MM.1S (cell line): ENCODE measurements at places on chromosomes 5 and 9.

DNA sequence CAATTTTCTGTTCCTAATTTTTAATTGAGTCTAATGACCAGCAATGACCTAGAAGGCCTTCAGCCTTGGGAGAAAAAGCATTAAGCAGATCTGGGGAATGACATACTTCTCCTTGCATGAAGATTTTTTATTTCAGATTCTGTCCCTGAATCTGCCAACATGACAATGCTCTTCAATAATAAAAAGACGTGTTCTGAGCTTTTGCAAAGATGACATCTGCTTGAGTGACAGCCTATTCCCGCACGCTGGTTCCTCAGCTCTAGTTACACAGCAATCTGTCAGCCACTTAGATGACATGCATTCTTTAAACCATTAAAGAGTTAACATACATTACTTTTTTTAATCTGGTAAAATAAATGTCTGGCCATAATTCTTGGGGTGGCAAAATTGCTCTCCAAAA, 129.3 kb upstream of the CDH6 start:
- DNase-seq: no peak
- H3K4me1 ChIP-seq: no peaks in the 10 kb centered on the region
- H3K4me3 ChIP-seq: no peak overlapping the region

DNA sequence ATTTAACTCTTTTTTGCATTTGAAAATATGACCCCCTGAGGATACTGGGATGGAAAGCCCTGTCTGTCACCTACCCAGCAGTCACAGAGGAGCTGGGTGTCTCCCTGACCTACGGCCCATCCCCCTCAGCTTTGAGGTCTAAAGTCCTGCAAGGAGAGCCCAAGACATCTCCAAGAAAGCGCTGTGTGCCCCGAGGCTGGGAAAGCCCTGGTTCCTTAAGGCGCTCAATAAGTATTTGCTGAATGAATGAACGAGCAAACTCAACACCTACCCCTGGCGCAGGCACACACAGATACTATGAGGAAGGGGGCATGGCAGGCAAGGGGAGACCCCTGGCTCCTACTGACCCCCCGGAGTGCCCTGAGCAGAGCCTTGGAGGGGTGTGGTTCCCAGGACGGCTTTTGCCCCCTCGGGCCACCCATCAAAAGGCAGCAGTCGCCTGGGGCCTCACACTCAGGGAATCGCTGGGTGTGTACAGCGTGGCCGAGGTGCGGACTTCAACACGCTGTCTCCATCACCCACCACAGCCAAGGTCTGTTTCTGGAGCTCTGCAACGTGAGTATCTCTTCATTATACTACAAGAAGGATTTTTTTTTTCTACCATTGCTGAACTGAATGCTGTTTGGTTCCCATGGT, 211.6 kb downstream of the ERCC6L2 start:
- H3K27ac ChIP-seq: no peak overlapping the region
- H3K36me3 ChIP-seq: no peaks in the 10 kb centered on the region
- no peaks in the 10 kb centered on the region for H3K27me3 ChIP-seq

- no peaks in the 10 kb centered on the region for H3K36me3 ChIP-seq
- H3K27me3 ChIP-seq: no peaks in the 10 kb centered on the region
- H3K4me1 ChIP-seq: no peaks in the 10 kb centered on the region
- peak; percentile 63 for DNase-seq
Measured at GRCh38 chr9:6080154-6080716, 64.8 kb upstream of the RANBP6 start.

DNA sequence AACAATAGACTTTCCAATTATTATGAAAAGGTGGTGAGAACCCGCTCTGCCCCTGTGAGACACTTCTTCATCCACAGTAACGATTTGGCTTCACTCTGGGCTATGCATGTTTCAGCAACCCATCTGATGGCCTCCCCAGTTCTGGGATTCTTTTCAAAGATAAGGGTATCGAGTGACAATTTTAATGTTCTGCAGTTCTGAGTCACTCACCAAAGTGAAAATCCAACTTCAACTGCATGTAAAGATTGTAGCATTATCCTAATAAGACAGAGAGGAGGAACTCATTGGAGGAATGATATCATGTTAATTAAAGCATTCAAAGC, 1078.3 kb upstream of the SEMA6A start:
- no peaks in the 10 kb centered on the region for H3K27me3 ChIP-seq
- H3K4me1 ChIP-seq: no peaks in the 10 kb centered on the region
- no peak for DNase-seq
- no peak overlapping the region for H3K27ac ChIP-seq
- no peak overlapping the region for H3K4me3 ChIP-seq
- H3K36me3 ChIP-seq: no peaks in the 10 kb centered on the region

GRCh38 chr9:29213417-29214153, 1640.3 kb upstream of the C9orf72 start:
- H3K4me3 ChIP-seq: peak within 1 kb of the TSS; percentile 67
- no peaks in the 10 kb centered on the region for H3K27me3 ChIP-seq
- no peaks in the 10 kb centered on the region for H3K36me3 ChIP-seq

DNA sequence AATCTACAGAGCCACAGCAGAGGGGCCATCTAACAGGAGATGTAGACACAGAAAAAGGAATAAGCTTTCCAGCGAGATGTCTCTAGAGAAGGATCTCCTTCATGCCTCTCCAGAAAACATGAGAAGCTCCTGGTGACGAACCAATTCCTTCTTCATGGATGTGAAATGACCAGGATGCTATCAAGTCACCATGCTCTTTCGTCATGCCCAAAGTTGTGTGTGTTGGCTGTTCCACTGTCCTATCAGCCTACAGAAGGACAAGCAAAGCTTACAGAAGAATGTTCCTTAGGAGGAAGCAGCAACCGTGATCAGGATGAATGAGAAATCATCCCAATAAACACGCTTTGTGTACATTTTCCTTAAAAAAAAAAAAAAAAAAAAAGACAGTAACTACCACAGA, 54.4 kb downstream of the ALDH7A1 start:
- peaks cover 24% of the 10 kb centered on the region for H3K4me1 ChIP-seq
- no peak overlapping the region for H3K27ac ChIP-seq
- no peaks in the 10 kb centered on the region for H3K36me3 ChIP-seq
- H3K4me3 ChIP-seq: no peak overlapping the region

DNA sequence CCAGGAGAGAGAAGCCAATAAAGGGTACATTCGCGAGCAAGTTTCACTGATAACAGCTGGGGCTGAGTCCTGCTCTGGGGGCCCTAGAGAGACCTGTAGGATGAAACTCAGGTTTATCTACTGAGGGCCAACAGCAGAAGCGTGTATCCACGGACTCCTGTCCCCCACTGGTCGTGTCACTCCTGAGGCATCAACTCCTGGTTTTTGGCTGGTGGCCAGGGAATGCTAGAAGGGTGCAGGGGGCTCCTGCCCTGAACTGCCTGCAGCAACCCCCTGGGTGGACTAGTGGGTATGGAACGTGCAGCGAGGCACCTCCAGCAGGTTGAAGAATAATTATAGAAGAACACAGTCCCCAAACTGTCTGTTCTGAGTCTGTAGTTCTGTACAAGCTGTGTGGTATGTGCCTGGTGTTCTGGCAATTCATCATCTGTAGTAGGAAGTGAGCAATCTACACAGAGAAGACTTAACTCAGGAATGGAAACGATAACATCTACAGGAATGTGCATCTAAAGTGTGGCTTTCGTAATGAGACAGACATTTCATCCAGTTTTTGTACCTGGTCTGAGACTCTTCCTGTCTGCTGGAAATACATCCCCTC, 64.5 kb upstream of the GNA14 start:
- H3K4me3 ChIP-seq: no peak overlapping the region
- no peaks in the 10 kb centered on the region for H3K36me3 ChIP-seq
- no peaks in the 10 kb centered on the region for H3K4me1 ChIP-seq
- no peak for DNase-seq

DNA sequence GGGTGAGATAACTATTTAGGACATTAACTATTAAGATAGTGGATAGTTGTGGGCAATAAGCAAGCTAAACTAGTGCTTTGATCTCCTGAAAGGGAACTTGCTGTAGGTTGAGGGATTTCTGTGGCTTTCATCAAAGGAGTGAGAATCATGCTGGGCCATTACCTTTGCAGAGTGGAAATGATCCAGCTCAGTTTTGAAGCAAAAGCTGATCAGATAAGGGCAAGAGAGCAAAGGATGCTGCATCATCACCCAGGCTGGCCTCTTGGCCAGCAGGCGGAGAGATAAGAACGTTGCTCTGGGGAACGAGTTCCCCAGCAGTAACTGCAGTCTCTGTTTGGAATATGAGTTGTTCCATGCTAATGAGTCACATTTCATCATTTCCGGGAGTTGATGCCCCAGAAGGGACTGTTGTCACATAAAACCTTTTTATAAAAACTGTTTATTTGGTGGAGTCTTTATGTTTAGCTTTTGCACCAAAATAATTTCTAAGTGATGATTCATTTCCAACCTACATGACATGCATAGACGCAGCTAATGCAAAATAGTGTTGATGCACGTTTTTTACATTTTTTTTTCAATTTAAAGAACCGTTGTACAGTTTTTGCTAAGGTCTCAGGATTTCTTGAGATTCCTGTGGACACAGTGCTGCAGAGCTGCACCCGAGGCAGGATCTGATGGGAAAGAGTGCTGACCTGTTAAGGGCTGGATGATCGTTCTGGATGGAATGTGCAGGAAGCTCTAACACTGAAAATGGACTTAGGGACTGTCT, 99.3 kb downstream of the ACTBL2 start:
- no peaks in the 10 kb centered on the region for H3K36me3 ChIP-seq
- DNase-seq: no peak
- no peak overlapping the region for H3K4me3 ChIP-seq
- no peaks in the 10 kb centered on the region for H3K4me1 ChIP-seq

GRCh38 chr9:129211686-129212085, 33.6 kb upstream of the IER5L start:
- no peaks in the 10 kb centered on the region for H3K27me3 ChIP-seq
- H3K4me1 ChIP-seq: no peaks in the 10 kb centered on the region
- no peaks in the 10 kb centered on the region for H3K36me3 ChIP-seq
- no peak overlapping the region for H3K27ac ChIP-seq
- H3K4me3 ChIP-seq: no peak overlapping the region
- no peak for DNase-seq

DNA sequence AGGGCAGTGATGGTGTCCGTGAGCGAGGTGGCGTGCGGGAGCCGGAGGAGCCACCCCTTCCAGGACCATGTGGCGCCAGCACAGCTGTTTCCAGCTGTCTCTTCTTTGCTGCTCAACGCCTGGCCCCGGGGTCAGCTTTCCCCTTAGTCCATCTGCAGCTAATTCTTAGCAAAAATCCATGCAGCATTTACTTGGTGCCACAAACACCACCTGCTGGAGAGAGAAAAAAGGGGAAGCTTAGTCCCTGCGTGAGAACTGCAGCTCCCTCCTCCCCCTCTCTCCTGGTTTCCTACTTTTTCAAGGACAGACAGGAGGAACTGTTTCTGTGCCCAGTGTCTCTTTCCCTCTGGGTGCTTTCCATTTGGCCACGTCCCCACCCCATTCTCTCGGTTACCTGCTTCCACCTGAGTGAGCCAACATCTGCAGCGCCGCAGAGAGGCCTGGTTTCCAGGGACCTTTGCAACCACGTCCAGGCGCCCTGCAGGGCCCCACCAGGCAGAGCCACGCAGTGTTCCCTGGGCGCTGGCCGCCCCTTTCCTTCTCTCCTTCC, 3.4 kb downstream of the SLC6A19 start:
- no peak overlapping the region for H3K27ac ChIP-seq
- no peak for DNase-seq
- peaks cover 9% of the 10 kb centered on the region for H3K4me1 ChIP-seq
- H3K4me3 ChIP-seq: no peak overlapping the region

DNA sequence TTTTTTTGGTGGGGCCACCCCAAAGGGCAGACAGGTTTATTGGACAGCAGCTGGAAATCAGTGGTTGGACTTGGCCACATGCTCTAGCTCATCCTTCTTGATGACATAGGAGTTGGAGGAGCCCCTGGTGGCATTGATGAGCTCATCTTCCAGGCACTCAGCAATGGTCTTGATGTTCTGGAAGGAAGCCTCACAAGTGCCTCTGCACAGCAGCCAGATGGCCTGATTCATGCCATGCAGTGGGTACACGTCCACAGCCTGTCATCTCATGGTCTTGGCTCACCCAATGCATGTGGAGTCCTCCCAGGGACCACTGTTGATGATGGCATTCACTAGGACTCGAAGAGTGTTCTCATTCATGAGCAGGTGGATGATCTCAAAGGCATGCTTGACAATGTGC, 11.3 kb upstream of the RCL1 start:
- no peak overlapping the region for H3K27ac ChIP-seq
- H3K4me3 ChIP-seq: no peak overlapping the region
- DNase-seq: no peak
- H3K36me3 ChIP-seq: no peaks in the 10 kb centered on the region
- no peaks in the 10 kb centered on the region for H3K4me1 ChIP-seq

DNA sequence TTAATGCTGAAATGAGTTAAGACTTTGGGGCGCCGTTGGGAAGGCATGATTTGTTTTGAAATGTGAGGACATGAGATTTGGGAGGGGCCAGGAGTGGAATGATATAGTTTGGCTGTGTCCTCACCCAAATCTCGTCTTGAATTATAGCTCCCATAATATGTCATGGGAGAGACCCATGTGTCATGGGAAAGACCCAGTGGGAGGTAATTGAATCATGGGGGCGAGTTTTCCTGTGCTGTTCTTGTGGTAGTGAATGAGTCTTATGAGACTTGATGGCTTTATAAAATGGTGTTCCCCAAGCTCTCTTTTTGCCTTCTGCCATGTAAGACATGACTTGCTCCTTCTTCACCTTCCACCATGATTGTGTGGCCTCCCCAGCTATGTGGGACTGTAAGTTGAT, 5.1 kb downstream of the SLC25A48 start:
- no peaks in the 10 kb centered on the region for H3K36me3 ChIP-seq
- DNase-seq: no peak
- H3K27me3 ChIP-seq: peaks cover 8% of the 10 kb centered on the region; the same call in 1 of the 2 replicates
- no peak overlapping the region for H3K27ac ChIP-seq

DNA sequence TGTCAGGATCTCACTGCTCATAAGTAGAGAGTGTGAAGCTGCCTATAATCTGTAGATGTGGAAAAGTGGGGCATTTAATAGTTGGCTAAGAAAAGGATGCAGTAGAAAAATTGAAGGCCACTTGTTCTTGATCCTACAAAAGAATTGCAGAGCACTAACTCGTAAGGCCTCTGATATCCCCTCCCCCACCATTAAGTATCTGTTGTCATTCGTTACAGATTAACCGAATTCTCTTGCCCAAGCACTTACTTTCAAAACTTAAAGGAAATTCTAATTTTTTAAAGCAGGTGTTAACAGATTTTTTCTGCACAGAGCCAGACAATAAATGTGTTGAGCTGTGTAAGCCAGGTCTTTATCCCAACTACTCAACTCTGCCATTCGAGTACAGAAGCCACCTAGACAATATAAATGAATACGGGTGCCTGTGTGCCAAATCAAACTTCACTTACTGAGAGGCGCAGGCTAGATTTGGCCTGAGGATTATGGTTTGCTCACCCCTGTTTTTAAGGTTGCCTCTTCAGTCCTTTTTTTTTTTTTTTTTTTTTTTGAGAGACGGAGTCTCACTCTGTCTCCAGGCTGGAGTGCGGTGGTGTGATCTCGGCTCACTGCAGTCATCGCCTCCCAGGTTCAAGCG, 234.8 kb downstream of the RFK start:
- H3K27ac ChIP-seq: no peak overlapping the region
- DNase-seq: no peak
- no peaks in the 10 kb centered on the region for H3K4me1 ChIP-seq
- H3K27me3 ChIP-seq: no peaks in the 10 kb centered on the region
- H3K4me3 ChIP-seq: no peak overlapping the region

GRCh38 chr9:11204521-11204920, 591.7 kb upstream of the PTPRD start:
- H3K27me3 ChIP-seq: no peaks in the 10 kb centered on the region
- no peak overlapping the region for H3K4me3 ChIP-seq
- no peak for DNase-seq
- H3K36me3 ChIP-seq: no peaks in the 10 kb centered on the region
- H3K27ac ChIP-seq: no peak overlapping the region
